Activated CD4-positive, alpha-beta T cell treated with anti-CD3 and anti-CD28 coated beads, Interleukin-2, amount 50 U/mL, for 24 hours (primary cell): ENCODE measurements at places on chromosomes 2 and 18.
A peak's percentile ranks its signal among the peaks of the same experiment; 100 is the strongest.

GRCh38 chr2:24228470-24228869 lies 53.6 kb downstream of the FAM228A start:
- DNase-seq = no peak

GRCh38 chr2:73494031-73494430 lies 108.4 kb downstream of the ALMS1 start:
- no peak for DNase-seq

- DNase-seq = no peak
Measured at GRCh38 chr2:25374411-25374810, 32.7 kb upstream of the DNMT3A start.

DNA sequence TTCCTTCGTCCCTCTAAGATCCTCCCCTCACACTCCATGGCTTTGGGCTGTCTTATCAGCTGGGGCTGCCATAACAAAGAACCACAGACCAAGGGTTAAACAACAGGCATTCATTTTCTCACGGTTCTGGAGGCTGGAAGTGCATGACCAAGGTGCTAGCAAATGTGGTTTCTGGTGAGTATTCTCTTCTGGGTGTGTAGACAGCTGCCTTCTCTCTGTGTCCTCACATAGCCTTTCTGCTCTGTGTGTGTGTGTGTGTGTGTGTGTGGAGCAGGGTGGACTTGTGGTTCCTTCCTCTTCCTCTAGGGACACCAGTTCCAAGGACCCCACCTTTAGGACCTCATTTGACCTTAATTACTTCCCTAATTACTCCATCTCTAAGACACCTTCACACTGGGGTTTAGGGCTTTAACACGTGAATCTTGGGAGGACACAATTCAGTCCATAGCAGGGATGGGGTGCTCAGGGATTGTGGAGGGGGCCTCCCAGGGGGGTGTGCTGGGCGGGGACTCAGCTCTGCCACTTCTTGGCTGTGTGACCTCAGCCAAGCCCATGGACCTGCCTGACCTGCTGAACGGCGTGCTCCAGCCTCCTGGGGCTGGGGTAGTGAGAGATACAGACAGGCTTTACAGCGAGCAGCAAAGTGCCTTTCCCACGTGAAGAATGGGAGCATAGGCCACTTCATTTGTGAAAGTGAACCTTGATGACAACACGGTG lies 38.0 kb downstream of the ACKR3 start:
- no peak for DNase-seq

DNA sequence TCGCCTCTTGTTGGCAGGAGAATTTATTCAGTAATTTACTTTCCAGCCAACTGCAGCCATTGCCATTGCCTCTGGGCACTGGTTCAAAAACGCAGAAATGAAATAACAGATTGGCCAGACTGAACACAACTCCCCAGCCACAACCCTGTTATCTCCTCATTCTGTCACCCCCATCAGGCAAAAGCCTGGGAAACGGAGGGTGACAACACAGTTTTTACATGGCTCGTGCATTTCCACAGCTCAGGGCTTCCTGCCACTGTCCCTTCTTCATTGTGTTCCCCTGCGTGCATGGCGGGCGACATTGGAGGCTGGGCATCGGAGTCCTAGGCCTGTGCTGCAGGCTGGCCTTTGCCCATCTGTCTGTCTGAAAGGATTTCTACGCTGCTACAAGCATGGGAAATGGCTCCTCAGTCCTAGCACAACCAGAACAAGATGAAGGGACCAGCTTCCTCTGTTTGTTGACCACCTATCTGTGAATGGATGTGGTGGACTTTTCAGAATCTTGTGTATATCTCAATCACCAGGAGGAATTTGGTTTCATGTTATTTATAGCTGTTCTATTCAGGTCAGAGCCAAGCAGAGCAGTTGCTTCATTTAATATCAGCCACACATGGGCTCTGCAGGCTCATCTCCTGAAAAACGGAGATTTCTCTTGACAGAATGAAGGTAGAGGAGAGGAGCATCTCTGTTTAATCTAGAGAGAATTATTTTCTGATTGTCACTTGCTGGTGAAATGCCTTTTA lies 107.0 kb downstream of the MGAT5 start:
- DNase-seq = no peak

DNA sequence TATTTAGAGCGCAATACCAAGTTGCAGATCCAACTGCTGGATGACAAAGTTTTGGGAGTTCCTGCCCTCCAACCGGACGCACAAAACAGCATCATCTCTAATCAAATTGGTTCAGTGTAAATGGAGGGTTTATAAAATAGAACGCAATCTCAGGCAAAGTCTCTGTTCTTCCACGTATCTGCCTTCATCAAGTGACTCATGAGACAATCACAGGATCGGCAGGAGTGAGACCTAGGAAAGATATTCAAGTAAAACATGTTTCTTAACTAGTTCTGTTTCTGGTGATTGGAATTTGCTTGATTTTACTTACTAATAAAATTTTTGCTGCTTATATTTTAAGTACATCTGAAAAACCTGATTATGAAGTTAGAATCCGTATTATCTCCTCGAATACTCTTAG lies 7.6 kb downstream of the FZD5 start:
- no peak for DNase-seq

- no peak for DNase-seq
Measured at GRCh38 chr2:102872388-102872787, 110.6 kb downstream of the TMEM182 start.

DNA sequence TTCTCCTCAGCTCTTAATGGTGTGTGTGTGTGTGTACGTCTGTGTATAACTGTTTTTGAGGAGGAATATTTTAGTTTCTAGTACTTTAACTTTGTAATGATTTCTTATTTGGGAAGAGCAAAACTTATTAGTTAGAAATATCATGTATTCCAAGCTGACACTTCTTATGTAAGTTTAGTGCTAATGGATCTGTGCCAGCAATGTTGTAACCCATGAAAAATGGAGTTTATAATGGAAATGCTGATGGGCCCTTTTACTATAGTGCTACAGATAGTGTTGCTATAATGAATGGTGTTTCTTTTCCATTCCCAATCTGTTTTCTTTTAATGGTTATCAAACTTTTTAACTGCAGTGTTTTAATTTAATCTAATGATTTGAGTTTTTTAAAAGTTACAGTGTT lies 49.8 kb upstream of the OTX1 start:
- no peak for DNase-seq

- DNase-seq = no peak
Measured at GRCh38 chr2:42934580-42935186, 142.3 kb upstream of the HAAO start.

DNA sequence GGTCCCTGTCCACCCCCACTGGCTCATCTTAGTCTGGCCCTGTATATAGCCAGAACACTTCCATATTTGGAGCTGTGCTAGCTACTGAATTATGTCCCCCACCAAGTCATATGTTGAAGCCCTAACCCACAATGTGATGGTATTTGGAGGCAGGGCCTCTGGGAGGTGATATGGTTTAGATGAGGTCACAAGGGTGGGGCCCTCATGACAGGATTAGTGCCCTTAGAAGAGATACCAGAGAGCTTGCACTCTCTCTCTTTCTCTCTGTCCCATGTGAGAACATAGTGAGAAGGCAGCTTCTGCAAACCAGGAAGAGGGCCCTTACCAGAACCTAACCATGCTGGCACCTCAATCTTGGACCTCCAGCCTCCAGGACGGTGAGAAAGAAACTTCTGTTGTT lies 31.2 kb downstream of the ALPK2 start:
- DNase-seq = no peak

- no peak for DNase-seq
Measured at GRCh38 chr2:157822533-157822932, 53.6 kb downstream of the ACVR1 start.

DNA sequence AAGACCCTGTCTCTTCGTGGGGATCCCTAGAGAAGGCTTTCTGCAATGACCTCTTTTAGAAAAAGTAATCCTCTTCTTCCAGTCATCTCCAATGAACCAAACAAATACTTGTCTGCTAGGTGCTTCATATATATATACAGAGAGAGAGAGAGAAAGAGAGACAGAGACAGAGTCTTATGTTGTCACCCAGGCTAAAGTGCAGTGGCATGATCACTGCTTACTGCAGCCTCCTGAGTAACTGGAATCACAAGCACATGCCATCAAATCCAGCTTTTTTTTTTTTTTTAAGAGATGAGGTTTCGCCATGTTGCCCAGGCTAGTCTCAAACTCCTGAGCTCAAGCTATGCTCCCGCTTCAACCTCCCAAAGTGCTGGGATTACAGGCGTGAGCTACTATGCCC lies 18.6 kb upstream of the PKDCC start:
- DNase-seq = no peak

- no peak for DNase-seq
Measured at GRCh38 chr2:224268441-224268840, 133.5 kb downstream of the FAM124B start.

DNA sequence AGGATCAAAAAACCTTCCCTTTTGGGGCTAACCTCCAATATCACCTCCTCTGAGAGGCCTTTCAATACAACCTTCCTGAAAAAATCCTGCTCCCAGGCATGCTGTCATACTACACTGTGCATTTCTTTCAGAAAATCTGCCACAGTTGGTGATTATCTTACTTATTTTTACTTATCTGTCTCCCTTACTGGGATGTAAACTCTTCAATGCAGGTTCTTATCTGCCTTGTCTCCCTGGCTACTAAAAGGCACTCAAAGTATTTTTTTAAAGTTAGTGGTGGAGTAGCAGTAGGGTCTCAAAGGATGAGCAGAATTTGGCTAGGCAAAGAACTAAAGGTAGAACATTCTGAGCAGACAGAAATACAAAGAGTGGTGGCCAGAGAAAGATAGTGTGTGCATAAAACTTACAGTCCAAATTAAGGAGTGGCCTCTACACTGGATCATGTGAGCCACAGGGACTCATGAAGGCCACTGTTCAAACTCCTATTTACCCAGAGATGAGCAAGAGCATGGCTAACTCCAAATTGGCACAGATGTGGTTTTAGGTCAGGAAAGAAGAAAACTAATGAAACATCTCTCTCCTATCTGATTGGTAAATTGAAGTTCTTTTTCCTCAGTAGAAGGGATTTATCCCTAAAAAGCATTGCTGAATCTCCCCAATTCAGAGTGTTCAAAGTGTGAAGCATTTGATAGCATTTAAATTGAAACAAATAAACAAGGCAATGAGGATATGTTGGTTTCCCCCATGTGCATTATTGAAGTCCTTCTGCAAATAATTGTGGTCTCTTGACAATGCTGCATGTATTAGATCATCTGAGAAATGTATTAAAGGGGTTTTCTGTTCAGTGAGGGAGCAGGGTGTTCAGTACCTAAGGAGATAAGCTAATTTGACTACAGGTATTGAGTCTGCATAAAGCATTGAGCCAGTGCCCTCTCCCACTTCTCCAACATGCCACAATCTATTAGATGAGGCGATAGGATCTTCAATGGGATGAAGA lies 285.5 kb downstream of the MREG start:
- DNase-seq = no peak

GRCh38 chr18:32289483-32290075 lies 99.7 kb downstream of the MEP1B start:
- no peak for DNase-seq

- no peak for DNase-seq
Measured at GRCh38 chr2:22934747-22935146, 450.2 kb upstream of the KLHL29 start.

- no peak for DNase-seq
Measured at GRCh38 chr2:233342301-233342700, 12.0 kb upstream of the DGKD start.

GRCh38 chr2:62305421-62306176 lies 109.7 kb downstream of the B3GNT2 start:
- DNase-seq = peak; percentile 36

DNA sequence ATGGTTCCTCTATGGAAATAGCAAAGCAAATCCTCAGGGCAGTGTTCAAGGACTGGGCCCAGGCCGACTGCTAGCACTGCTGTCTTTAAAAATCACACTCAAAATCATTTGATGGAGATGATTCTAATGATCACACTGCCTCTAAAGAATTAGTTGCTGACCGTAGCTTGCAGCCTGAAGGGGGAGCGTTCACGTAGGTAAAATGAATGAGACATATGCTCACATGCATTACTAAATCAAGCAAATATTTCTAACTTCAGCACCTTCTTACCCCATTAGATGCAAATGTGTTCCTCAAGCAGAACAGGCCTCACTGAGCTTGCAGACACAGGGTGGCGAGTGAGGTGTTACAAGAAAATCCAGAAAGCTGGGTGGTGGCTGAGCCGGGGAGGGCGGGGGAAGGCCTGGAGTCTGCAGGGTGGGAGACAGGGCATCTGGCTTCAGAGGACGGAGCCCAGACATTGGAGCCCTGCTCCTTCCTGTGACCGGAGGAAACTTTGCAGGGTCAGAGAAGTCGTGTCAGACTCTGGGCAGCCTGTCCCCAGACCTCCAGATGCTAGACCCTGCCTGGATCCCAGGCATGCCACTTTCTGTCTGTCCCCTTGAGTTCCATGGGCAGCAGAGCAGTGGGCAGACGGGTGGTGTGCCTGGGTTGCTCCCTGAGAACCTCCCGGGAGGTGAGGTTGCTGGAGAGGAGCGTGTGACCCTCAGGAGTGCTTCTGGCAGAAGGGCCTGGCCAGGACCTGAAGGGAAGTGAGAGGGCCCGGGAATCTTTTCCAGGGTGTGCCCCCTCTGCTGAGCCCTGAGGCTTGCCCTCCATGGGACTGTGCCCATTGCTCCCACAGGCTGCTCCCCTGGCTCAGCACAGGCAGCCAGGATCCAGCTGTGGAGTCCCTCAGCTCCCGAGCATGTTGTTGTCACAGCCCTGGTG lies 7.1 kb upstream of the NPPC start:
- no peak for DNase-seq

GRCh38 chr2:101983486-101983885 lies 8.3 kb upstream of the IL1R2 start:
- no peak for DNase-seq

DNA sequence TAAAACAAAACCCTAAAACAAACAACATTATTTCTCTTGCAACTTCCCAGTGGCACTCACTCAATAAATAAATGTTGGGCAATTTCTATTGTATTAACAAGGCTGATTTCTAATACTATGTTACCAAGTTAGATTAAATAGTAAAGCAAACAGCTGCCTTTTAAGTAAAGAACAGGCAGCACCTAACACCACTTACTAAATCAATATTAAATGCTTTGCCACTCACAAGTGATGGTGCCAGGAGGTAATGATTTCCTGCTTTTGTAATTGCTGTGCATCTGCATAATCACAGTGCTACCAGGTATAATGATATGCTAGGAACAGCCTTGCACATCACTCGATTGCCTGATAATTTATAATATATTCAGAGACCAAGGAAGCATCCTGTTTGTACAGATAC lies 276.5 kb downstream of the NBAS start:
- DNase-seq = no peak

- DNase-seq = no peak
Measured at GRCh38 chr2:107414376-107414775, 412.3 kb upstream of the RGPD4 start.

DNA sequence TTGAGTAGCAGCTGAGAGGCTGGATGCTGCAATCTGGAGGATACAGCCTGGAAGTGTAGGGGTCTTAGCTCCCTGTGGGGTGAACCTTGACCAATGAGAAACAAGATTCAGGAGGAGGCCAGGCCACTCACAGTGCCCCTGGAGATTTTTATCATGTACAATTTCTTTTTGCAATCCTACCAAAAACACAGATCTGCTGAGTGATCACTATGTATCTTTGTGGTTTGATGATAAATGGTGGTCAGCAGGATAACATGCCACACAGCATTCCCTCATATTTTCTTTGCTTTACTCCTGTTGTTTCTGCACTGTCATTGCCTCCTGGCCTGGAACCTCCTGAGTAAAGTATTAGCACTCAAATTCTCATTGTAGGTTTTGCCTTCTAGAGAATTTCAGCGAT lies 357.9 kb downstream of the THSD7B start:
- DNase-seq = no peak
